ENCODE measurements at places on chromosomes 7 and 10.

GRCh38 chr10:7484456-7485243 is 73.8 kb upstream of the SFMBT2 start:
- no peak for DNase-seq

DNA sequence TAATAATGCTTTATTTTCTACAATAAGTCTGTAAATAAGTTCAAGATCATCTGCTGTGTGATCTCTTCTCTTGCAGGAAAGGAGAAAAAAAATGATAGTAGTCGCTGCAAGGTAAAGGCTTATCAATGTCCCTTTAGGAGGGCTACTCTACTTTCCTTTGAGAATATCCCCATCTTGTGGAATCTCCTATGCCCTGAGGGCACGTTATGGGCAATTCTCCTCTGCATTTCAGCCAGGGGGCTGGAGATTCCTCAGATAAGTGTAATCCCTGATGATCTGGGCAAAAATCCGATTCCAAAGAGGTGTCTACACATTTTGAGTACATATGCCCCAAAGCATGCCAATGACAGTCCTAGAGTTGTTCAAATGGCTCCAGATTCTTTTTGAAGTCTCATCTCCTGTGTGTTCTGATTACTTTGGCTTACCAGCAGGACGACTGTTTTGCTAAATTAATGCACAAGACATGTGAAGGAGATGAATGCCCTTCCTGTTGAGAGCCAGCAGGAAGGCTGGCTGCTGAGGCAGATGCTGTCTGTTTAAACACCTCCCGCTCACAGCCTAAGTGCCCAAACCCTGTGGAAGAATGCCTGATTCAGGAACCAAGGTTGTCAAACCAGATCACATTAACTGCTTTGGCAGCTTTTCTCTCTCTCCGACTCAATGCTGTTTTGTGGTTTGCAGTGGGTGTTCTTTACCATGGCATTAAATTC is 171.2 kb upstream of the COL1A2 start:
- peak; percentile 47 for DNase-seq

GRCh38 chr10:123379156-123379555 is 225.0 kb downstream of the BUB3 start:
- no peak for DNase-seq

DNA sequence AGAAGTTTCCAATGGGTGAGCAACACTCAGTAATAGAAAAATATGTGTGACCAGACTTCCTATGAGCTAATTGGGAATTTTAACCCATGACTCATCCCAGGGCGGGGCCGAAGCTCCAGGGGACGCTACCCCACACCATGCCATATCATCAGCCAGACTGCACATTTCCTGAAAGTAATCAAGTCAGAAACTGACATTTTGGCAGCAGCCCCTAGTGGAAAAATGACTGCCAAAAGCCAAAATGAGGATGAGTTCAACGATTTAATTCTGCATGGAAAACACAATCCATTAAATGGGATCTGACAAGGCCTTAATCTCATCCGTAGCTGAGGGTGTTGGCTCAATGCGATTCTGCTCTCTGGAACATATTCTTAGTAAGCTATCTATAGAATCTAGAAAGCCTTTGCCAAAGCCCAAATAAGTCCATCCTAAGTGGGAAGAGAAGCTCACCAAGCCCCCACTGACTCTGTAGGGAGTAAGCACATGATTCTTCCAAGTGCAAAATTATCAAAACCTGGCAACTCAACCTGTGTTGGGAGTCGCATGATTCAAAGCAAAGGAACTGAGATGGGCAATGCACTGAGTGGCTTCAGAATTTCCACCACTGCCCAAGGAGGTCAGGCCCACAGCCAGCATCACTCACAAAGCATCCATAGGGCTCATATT is 93.1 kb upstream of the PDE1C start:
- peak; percentile 94 for DNase-seq

DNA sequence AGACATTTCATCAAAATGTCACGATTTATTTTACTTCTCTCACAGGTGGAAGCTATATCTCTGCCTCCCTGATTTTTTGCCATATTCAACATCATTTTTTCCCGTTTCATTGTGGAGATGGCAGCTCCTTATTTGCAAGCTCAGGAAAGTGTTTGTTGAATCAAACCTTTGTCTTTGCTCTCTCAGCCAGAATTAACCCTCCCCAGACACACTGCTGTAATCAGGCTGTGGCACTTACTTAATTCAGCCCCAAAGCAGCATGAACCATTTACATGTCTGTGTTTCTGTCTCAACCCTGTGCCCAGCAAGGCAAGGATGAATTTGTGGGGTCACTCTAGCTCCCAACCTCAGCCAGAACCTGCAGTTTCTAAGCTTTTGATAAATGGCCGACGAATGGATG is 397.2 kb downstream of the TCERG1L start:
- no peak for DNase-seq

GRCh38 chr10:71205468-71205867 is 6.9 kb upstream of the UNC5B start:
- no peak for DNase-seq

DNA sequence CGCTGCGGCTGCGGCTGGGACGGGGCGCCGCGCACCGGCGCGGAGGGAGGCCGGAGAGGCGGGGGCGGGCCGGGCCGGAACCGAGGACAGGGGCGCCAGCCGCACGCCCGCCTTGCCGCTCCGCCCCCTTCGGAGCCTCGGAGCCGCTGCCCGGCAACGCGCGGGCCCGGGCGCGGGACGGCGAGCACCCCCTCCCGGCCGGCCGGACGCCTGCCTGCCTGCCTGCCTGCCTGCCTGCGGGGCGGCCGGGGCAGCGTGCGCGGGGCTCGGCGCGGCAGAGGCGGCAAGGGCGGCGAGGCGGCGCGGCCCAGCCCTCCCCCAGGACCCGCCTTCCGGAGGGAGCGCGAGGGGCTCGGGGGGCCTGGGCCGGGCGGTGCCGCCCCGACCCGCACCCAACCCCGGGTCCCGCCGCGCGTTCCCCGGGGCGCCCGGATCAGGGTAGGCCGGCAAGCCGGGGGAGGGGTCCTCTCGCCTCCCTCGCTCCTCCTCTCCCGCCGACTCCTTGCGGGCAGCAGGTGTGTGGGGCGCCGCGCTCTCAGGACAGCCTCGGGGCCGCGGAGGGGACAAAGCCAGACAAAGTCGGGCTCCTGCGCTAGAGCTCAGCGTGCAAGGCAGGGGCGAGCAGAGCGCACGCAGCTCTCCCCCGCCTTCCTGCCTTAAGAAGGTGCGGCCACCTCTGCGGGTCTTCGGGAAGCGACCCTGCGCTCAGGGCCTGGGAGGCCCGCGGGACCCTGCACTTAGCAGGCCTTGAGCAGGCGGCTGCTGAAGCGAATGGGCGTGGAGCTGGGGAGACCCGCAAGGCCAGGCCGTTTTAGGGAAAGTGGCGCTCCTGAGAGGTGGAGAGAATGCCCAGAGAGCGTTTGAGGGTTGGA is at the start of gene KIAA1549:
Gene KIAA1549, minus strand, starts transcription at position 58 of the 872 bp plus-strand sequence. CDS start 120 bp downstream, outside the sequence.
- DNase-seq, result peak; percentile 25

DNA sequence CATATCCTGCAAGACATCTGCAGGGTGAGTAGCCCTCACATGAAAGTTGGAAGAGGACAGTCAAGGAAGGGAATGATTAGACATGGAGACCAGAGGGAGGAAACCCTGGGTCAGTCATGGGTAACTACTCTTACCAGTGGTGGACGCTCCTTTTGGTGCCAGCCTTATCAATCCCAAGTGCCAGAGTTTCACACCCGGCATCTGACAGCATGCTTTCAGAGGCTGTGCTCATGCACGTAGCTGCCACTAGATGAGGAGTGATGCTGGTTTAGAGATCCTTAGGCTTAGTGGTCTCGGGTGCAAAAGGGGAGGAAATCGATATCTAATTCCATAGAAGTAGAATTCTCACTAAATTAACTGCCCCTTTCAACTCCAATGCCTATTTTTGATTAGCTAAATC is 100.8 kb downstream of the PLCE1 start:
- no peak for DNase-seq

DNA sequence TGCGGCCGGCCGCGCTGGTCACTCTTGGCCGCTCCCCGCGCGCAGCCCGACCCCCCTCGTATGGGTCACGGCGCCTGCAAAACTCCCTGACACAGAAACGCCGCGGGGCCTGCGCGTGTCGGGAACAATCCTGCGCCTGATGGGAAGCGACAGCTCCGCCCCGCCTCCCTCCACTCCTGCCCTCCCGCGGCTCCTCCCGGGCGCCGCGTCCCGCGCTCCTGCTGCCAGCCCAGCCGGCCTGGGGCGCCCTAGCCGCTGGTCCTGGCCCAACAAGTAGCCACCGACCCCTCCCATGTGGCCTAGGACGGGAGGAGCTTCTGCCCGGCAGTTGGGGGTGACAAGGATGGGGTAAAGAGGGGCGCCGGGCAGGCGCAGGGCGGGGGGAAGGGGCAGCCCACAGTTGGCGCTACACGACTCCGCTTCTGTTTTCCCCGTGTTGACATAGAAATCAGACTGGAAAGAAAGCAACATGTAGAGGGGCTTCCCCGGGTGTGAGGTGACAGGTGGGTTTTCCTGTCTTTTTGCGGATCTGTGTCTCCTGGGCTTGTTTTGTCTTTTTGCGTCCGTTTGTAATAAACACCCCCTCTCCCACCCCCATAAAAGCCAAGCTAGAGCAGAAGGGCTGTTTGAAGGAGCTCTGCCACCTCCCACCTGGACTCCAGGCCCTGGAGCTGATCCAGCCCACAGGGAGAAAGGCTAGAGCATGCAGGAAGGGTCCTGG is 35.1 kb upstream of the PAX2 start:
- DNase-seq, result no peak

- DNase-seq, result no peak
These were observed 69.5 kb downstream of the ADAM22 start for GRCh38 chr7:88003581-88003980.

DNA sequence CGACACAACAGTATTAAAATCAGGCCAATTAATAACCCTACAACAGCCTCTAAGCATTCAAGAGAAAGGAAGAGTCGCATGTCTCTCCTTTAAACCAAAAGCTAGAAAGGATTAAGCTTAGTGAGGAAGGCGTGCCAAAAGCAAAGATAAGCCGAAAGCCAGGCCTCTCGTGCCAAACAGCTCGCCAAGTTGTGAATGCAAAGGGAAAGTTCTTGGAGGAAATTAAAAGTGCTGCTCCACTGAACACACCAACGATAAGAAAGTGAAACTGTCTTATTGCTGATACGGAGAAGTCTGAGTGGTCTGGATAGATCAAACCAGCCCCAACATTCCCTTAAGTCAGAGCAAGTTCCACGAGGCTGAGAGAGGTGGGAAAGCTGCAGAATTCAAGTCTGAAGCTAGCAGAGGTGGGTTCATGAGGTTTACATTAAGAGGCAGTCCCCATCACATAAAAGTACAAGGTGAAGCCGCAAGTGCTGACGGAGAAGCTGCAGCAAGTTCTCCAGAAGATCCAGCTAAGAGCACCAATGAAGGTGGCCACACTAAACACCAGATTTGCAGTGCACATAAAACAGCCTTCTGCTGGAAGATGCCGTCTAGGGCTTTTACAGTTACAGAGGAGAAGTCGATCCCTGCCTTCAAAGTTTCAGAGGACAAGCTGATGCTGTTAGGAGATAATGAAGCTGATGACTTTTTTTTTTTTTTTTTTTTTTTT is 194.8 kb downstream of the MAD1L1 start:
- no peak for DNase-seq

- DNase-seq, result no peak
These were observed 194.9 kb downstream of the REEP3 start for GRCh38 chr10:63716016-63716580.

- no peak for DNase-seq
These were observed 201.3 kb downstream of the JCAD start for GRCh38 chr10:29857843-29858701.

DNA sequence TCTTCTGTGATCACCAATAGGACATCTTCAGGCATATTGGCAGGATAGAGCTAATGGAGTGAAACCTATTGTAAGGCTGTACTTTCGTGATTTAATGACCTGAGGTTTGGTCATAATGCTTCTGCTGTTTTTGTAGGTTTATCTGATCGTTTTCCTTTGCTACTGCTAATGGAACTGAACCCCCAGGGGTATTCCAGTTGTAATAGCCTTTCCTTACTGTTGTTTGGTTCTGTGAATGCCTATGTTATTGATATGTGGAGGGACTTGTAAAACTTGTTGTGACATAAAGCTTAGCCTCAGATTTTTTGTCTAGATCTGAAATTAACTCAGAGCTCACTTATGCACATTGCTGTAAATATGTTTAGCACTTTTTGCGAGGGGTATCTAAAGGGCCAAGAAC is 10.9 kb upstream of the VWA2 start:
- no peak for DNase-seq

DNA sequence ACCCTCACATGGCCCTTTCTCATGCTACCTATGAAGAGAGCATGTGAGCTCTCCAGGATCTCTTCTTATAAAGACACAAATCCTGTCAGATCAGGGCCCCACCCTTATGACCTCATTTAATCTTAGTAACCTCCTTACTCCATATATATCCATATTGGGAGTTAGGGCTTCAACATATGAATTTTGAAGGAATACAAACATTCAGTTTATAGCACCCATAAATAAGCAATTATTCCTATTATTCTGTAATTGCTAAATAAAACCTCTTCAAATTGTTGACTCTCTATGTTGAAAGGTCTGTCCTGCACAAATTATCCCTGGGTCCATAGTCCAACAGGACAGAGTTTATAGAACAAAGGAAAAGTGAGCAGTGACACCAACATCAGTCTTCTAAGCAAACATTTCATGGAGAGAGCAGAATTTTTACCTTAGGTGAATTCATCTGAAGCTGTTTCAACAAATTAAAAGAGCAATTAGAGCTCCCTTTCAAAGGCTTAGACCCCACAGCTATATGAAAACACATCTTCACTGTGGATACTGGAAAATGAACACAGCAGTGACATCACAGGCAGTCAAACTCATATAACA is 12.2 kb downstream of the DOCK4 start:
- no peak for DNase-seq

DNA sequence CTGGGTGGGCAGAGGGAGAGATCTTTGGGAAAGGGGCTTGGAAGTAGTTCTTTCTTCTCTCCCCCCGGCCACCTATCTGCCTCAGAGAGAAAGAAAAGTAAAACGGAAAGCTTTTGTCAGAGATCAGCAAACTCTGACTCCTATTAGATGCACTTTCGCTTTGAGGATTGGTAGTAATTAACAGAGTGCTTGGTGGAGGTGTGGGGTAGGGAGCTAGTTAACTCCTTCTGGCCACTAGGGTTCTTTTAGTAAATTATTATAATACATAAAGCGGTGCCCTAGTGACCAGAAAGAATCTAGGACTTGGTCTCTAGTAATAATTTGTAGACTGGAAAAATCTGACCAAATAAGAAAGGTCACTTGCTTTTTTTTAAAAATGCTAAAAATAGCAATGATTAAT is 54.6 kb downstream of the CPVL start:
- no peak for DNase-seq

- peak; percentile 10 for DNase-seq
These were observed 1672.9 kb downstream of the REEP3 start for GRCh38 chr10:65194126-65194525.

- DNase-seq, result no peak
These were observed 224.3 kb upstream of the PLXNA4 start for GRCh38 chr7:132800522-132800921.

- no peak for DNase-seq
These were observed 169.7 kb downstream of the NEURL1 start for GRCh38 chr10:103663236-103663635.

DNA sequence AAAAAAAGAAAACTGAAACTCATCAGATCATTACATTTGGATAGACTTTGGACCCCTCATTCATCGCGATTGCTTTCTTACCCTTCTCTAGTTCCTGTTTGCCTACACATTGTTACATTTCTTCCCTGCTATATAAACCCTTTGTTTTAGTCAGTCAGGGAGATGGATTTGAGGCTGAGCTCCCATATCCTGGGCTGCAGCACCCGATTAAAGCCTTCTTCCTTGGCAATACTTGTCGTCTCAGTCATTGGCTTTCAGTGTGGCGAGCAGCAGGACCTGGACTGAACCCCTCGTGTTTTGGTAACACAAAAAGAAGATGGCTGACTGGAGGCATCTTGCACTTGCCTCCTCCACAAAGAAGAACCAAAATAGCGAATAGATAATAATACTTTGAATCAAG is 34.1 kb upstream of the ELOVL3 start:
- DNase-seq, result no peak

- peak; percentile 50 for DNase-seq
These were observed 15.5 kb downstream of the ZMIZ1 start for GRCh38 chr10:79084012-79084971.

All from fibroblast of skin of left quadriceps (primary cell).